ENCODE measurements at places on chromosomes 7 and 10. TPM values are rescaled to one million over a fixed set of nuclear protein-coding genes. Genes with fewer than 3 reads are reported as not detected.

DNA sequence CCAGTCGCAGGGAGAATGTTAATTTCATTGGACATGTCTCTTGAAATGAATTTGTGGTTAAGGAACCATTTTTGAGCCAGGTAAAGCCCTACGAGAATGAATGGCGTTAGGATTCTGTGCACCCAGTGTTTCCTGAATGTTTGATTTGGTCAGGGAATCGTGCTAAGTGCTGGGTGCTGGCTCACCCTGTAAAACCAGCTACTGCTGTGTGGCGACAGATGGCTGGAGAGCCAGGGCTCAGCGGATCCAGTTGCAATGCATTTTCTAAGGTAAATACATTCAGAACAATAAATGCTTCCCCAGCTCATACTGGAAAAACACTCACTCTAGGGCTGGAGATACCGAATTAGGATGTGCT lies 355.5 kb downstream of the GLRX3 start:
- DNase-seq: no peak

GRCh38 chr7:55488216-55488615 lies 84.1 kb downstream of the VOPP1 start:
- DNase-seq: no peak

DNA sequence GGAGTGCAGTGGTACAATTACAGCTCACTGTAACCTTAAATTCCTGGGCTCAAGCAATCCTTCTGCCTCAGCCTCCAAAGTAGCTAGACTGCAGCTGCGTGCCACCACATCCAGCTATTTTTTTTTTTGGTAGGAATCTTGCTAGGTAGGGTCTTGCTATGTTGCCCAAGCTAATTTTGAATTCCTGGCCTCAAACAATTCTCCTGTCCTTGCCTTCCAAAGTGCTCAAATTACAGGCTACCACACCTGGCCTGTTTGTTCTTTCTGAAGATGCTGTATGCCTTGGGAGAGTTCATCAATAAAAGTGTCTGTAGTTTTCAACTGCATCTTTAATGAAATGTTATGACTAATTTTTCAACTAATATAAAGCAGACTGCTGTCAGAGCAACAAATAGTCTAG lies 452 bp downstream of the SAMD9 start:
- DNase-seq: no peak

- DNase-seq: no peak
Observed at GRCh38 chr7:119681336-119681735, 591.6 kb upstream of the KCND2 start.

SORBS1 gene
- 465 TPM for total RNA-seq
